ENCODE measurements at places on chromosomes 16 and 17. TPM values are rescaled to one million over a fixed set of nuclear protein-coding genes. Genes with fewer than 3 reads are reported as not detected.

DNA sequence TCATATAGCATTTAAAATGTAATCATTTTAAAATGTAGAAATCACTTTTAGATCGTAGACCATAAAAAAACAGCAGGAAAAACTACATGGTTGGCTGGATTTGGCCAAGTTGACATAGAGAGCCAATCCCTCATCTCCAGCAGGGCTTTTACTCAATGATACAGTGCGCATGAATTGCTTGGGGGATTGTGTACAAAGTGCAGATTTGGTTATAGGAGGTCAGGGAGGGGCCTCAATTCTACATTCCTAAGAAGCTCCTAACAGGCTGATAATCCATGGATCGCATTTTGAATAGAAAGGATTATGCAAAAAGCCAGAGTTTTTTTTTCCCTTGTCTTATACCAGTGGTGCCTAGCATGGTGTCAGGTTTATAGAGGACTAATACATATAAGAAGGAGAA, 445.1 kb downstream of the MAF start:
- no peak overlapping the region for H3K4me3 ChIP-seq
- no peaks in the 10 kb centered on the region for H3K27me3 ChIP-seq
- H3K27ac ChIP-seq: no peak overlapping the region
- H3K36me3 ChIP-seq: no peaks in the 10 kb centered on the region
- no peaks in the 10 kb centered on the region for H3K4me1 ChIP-seq

DNA sequence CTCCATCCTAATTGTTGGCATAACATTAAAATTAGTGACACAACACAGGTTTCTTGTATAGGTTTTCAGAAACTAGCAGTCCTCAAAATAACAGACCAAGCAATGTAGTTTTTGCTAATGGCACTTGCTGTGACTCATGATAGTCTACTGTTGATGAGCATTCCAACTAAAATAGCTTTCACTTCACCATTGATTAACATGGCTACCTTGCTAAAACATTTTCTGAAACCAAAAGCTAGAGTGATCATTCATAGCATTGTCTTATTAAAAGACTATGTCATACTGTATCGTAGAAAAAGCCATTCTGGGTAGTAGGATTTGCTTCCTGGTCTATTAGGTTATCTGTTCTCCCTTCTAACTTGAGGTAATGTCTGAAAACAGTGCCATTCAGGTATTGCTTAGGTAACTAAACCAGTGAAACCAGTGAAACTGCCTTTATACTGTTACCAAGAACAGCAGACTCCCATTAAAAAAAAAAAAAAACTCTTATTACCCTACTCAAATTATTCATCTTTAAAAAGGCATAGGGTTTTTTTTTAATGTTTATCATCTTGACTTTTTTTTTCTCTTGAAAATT, 2.5 kb upstream of the CLTC start:
- peak overlapping the region; percentile 11 for H3K27ac ChIP-seq
- peaks cover 45% of the 10 kb centered on the region for H3K4me1 ChIP-seq
- H3K4me3 ChIP-seq: no peak overlapping the region
- no peaks in the 10 kb centered on the region for H3K36me3 ChIP-seq
- no peaks in the 10 kb centered on the region for H3K27me3 ChIP-seq

GRCh38 chr17:5405400-5405799, 14.1 kb downstream of the NUP88 start:
- H3K27me3 ChIP-seq: no peaks in the 10 kb centered on the region
- no peak overlapping the region for H3K27ac ChIP-seq
- no peak for DNase-seq
- peaks cover 99% of the 10 kb centered on the region for H3K36me3 ChIP-seq
- no peaks in the 10 kb centered on the region for H3K4me1 ChIP-seq

- no peak for DNase-seq
- no peak overlapping the region for H3K27ac ChIP-seq
- H3K4me3 ChIP-seq: no peak overlapping the region
- H3K36me3 ChIP-seq: no peaks in the 10 kb centered on the region
Observed at GRCh38 chr16:85832570-85833218, 33.2 kb downstream of the COX4I1 start.

GRCh38 chr16:16083421-16084156, 134.2 kb downstream of the ABCC1 start:
- peaks cover 81% of the 10 kb centered on the region for H3K36me3 ChIP-seq
- no peaks in the 10 kb centered on the region for H3K27me3 ChIP-seq
- DNase-seq: no peak
- H3K4me3 ChIP-seq: no peak overlapping the region

DNA sequence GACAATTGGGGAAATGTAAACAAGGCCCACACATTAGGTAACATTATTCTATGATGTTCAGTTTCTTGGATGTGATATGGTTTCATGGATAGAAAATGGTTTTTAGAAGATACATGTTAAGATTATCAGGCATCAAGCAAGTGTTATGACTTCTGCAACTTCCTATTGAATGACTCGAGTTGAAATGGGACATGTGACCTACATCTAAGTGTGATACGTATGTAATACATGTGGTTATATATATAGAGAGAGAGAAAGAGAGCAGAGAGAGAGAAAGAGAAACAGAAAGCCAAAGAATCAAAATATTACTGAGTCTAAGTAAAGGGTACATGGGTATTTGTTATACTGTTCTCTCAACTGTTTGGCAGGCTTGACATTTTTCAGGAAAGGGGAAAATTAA, 1.7 kb downstream of the TMEM170A start:
- H3K4me3 ChIP-seq: peak overlapping the region; percentile 96
- H3K4me1 ChIP-seq: peaks cover 49% of the 10 kb centered on the region
- no peak for DNase-seq
- no peaks in the 10 kb centered on the region for H3K27me3 ChIP-seq
- no peak overlapping the region for H3K27ac ChIP-seq

DNA sequence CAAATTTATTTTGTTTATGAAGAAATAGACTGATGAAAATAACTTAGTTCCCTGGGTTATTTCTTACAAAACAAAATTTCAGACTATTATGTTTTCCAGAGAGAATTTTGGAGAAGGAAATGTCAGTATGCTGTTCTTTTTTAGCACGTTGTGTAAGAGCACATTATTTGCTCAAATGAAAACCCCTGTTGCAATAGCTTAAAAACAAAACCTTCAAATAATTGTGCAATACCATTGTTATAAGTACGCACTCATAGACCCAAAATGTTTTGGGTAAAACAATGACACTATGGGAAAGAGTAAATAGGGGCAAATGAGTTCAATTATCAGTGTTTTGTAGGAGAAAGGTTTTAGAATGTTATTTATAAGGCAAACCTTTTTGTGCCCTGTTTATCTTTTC, 18.2 kb downstream of the VMP1 start:
- DNase-seq: no peak
- peaks cover 46% of the 10 kb centered on the region for H3K4me1 ChIP-seq
- no peak overlapping the region for H3K4me3 ChIP-seq
- H3K27me3 ChIP-seq: no peaks in the 10 kb centered on the region
- H3K27ac ChIP-seq: peak overlapping the region; percentile 63

DNA sequence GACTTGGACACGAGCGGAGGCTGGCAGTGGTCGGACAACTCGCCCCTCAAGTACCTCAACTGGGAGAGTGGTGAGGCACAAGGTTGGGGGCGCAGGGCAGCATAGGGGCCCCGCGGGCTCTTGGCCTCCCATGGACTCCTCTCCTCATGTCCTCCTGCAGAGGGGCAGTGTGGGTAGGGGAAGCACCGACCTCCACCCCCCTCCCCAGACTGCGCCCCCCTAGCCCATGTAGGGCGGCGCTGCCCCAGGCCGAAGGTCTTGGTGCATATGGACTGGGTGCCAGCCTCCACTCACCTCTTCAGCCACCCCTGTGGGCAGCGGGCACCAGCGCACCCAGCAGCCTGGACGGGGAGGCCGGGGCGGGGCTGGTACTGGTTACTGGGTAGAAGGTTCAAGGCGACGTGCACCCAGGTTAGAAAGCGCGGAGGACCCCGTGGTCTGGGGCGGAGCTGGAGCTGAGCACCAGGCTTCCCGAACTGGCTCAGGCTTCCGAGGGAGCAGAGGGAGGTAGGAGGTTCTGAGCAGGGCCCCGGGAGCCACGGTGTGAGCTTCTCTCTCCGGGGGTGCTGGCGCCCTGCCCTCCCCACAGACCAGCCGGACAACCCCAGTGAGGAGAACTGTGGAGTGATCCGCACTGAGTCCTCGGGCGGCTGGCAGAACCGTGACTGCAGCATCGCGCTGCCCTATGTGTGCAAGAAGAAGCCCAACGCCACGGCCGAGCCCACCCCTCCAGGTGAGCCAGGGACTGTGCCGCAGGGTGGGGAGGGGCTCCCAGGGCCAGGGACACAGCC, 39.5 kb downstream of the MRC2 start:
- H3K4me1 ChIP-seq: peaks cover 6% of the 10 kb centered on the region
- peaks cover 9% of the 10 kb centered on the region for H3K27me3 ChIP-seq
- H3K27ac ChIP-seq: no peak overlapping the region
- no peak for DNase-seq
- no peaks in the 10 kb centered on the region for H3K36me3 ChIP-seq

GRCh38 chr16:67021321-67021720, 7.6 kb upstream of the CBFB start:
- DNase-seq: no peak
- no peak overlapping the region for H3K27ac ChIP-seq
- H3K4me1 ChIP-seq: peaks cover 7% of the 10 kb centered on the region
- no peaks in the 10 kb centered on the region for H3K36me3 ChIP-seq
- no peak overlapping the region for H3K4me3 ChIP-seq

GRCh38 chr17:2871205-2871604, 75.0 kb downstream of the RAP1GAP2 start:
- no peak overlapping the region for H3K27ac ChIP-seq
- H3K4me1 ChIP-seq: peaks cover 27% of the 10 kb centered on the region
- H3K4me3 ChIP-seq: no peak overlapping the region
- H3K36me3 ChIP-seq: no peaks in the 10 kb centered on the region

DNA sequence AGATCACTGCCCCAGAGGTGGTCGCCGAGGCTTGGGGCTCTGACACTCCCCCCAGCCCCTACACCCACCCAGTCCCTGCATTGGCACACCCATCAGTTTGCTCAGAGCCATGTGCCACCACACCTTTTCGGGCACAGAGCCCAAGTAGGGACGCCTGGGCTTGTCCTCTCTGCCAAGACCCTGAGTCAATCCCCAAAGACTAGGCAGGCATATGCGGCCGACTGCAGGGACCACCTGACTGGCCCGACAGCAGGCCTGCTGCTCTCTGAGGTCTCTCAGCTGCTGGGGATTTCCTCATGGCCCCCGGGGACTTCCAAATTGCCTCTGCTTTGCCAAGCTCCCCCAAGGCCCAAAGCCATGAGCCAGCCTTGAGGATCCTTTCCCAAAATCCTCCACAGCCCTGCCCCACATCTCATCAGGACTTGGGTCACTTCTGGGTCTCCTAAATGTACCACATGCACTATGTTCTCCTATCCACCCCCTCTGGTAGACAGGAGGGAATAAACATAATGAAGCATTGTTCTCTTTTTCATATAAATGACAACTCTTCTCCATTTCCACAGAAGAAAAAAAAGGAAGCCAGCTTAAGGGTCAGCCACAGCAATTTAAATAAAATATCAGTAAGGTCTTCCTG, 30.6 kb downstream of the MYO18A start:
- DNase-seq: no peak
- peak overlapping the region; percentile 70 for H3K4me3 ChIP-seq
- no peaks in the 10 kb centered on the region for H3K27me3 ChIP-seq
- no peaks in the 10 kb centered on the region for H3K36me3 ChIP-seq
- peaks cover 64% of the 10 kb centered on the region for H3K4me1 ChIP-seq
- H3K27ac ChIP-seq: peak overlapping the region; percentile 81

GRCh38 chr17:56880571-56880970, 33.3 kb downstream of the TRIM25 start:
- no peaks in the 10 kb centered on the region for H3K27me3 ChIP-seq
- H3K36me3 ChIP-seq: no peaks in the 10 kb centered on the region
- DNase-seq: no peak
- H3K27ac ChIP-seq: no peak overlapping the region

DNA sequence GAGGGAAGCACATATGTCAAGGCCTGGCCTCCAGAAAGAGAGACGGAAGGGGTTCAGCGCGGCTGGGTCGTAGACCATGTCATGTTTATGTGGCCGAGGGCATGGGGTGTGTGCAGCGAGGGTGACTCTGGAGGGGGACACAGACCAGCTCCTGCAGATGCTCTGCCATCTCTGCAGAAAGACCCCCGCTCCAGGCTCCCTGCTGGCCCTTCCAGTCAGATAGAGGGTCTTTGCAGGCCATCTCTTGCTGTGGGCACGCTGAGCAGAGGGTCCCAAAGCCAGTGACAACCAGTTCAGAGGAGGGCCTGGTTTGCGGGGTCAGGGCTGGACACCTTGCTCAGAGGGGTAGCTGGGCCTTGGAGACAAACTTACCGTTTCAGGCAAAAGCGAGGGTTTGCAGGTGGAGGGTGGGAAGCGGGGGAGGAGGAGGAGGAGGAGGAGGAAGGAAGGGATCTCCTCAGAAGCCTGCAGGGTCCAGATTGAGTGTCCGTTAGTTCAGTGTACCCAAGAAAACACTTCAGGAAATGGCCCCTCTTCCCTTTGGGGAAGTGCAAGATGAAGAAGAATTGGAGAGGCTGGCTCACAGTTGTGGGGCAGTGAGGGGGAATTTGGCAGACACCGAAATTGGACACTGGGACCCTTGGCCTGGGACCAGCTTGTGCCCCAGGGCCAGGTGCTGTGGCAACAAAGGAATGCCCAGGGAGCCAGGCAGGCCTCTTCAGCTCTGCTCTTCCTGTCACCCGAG, 102.8 kb downstream of the CMIP start:
- H3K4me3 ChIP-seq: no peak overlapping the region
- H3K27me3 ChIP-seq: no peaks in the 10 kb centered on the region
- no peaks in the 10 kb centered on the region for H3K36me3 ChIP-seq
- H3K27ac ChIP-seq: no peak overlapping the region

DNA sequence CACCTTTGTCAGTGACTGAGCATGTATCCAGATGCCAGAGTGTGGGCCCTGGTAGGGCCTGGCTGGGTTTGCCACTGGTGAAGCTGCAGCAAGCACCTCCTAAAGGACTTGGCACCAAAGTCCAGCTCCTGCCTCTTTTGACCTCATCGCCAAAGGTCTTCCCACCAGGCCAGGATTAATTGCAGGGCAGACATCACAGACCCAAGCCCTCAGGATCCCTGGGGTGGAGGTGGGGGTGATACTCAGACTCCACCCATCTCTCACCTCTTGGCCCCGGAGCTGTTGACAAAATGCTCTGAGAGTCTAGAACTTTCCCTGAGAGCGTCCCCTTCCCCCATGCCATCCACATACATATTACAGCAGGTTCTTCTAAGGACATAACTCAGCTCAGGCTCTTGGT, 4.6 kb downstream of the WNT3 start:
- H3K4me3 ChIP-seq: no peak overlapping the region
- no peaks in the 10 kb centered on the region for H3K36me3 ChIP-seq
- DNase-seq: no peak
- H3K27ac ChIP-seq: no peak overlapping the region
- peaks cover 83% of the 10 kb centered on the region for H3K27me3 ChIP-seq
- peaks cover 17% of the 10 kb centered on the region for H3K4me1 ChIP-seq

TBC1D3K gene
- not detected for total RNA-seq

EFCAB5 gene
- not detected for total RNA-seq

CASKIN1 gene
- total RNA-seq: 4.0 TPM

CCL8 gene
- total RNA-seq: 0.41 TPM

MAFG gene
- total RNA-seq: 24.3 TPM

CCL7 gene
- total RNA-seq: not detected

All from left ventricle myocardium inferior (tissue), 1 donor.